ENCODE measurements at places on chromosomes 2 and 18. TPM values are rescaled to one million over a fixed set of nuclear protein-coding genes. Genes with fewer than 3 reads are reported as not detected.

SOWAHC gene
- total RNA-seq = 8.5 TPM

DNA sequence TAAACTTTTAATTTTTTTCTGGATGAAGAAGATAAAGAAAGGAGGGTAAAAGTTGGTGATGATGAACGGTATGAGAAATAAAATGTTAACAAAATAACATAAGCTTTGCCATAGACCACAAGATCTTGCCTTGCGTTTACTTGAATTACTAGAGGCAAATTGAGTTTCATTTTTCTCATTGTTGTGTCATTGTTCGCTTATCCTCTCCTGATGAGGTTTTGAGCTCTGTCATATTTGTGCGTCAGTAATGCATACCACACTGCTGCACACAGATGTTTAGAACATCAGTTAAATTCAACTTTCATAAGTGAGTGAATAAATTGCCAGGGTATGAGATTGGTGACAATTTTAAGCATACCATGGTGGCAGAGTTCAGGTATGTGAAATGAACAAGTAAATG is 843.6 kb downstream of the SUCLG1 start:
- no peak for DNase-seq

DNA sequence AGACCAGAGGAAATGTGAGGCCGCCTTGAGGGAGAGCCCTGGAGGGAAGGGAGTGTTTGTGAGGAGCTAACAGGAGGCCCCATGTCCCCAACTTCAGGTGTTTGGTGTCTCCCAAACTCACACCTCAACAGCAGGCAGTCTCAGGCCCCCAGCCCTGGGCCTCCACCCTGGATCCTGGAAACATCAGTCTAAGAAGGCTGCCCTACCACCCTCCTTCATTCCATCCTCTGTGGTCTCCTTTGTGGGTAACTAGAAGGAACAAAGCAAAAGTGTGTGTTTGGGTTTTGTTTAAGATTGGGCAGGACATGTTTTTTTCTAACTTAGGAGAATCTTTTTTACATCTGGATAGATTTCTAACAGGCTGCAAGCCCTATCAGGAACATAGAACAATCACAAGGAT is 404.3 kb downstream of the BCL11A start:
- no peak for DNase-seq

DNA sequence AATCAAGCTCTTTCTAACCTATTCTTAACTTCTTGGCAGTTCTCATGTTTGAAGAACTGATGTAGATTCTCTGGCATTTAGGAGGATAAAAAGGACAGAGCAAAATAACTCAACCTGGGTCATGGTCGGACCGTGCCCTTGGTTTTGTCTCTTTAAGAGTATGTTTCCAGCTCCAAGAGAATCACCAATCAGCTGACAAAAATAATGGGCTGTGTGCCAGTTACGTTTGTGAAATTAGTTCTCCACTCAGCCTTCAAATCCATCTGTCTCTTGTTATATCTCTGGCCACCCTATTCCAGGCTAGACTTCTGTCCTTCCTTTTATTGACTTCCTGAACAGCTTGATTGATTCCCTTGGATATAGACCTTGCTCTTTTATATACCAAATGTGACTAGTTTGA is 225.7 kb downstream of the EPHA4 start:
- no peak for DNase-seq

GRCh38 chr2:85590950-85591349 is 4.6 kb upstream of the RNF181 start:
- DNase-seq = no peak
